ENCODE measurements at places on chromosomes 4 and X.

DNA sequence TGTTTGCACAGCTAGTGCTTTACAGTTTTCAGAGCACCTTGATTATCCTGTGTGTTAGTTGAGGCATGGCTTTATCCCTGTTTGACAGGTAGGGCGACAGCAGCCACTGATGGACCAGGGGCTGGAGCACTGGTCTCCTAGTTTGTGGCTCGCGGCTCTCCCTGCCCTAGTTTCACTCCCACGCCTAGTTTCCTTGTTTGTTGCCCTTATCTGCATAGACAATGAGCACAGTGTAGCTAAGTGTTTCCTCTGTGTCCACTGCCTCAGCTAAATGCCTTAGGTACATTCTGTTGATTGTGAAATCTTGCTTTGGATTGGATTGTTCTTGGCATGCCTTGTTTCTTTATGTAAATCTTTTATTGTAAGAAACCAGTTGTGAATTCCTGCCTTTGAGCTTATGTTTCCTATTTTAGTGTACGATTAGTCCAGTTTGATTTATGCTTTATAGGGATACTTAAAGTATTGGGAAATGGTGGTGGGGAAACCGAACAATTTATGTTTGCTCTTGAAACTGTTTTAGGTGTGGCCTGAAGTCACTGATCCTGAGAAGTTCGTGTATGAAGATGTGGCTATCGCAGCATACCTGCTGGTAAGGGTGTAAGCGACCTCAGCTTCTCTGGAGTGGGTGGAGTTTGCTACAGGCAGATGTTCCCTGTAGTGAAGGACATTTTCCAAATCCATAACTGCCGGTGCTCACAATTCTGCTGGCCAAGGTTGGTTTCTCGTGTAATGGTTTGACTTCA, 11.0 kb downstream of the TRMT44 start:
- no peak for DNase-seq

DNA sequence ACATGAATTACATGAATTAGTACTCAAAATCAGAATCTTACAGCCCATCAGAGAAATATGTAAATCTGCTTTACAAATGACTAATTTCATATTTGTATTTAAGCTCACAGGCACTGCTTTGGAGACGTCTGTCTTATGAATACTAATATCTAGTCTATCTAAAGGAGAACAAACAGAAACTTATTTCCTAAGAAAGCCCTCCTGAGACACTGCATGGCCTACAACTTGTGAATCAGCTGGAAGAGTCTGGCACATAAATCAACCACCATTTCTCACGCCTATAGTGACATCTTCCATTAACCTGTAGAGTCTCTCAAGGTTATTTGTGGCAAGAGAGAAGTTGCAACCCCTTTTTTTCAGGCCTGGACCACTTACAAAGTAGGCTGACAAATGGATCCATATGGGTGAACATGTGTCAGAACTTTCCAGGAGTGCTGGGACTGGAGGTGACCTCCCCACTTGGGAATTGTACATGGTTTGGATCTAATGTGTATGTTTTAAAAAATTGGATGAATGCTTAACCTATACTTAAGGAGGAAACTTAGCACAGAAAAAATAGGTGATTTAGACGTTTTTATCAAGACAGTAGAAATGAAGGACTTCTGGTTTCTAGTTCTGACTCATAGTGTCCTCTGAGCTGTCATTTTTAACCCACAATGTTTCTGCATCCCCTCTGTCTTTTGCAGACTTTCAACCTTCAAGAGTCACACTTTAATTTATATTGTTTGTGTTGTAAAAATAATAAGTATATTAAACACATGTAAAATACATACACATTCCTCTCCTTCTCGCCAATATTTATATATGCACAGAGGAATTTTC, 83.2 kb upstream of the ARHGAP24 start:
- no peak for DNase-seq

DNA sequence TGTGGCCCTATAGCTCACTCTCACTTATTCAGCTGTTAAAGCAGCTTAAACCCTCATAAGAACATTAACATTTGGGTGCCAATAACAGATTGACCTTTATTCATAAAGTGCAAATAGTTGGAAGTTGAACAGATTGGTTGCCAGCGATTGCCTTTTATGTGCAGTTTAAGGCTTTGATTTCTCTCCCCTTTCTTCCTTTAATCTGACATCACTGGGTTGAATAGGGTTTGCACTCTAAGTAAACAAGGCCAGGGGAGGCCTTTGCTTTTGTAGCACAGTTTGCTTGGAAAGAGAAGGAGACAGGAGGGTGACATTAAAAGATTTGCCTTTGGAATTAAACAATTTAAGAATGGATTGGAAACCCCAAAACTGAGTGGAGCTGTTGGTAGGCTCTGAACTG, 114.3 kb downstream of the NKX6-1 start:
- DNase-seq, result no peak

GRCh38 chr4:107050525-107051135, 14.5 kb upstream of the DKK2 start:
- no peak for DNase-seq

DNA sequence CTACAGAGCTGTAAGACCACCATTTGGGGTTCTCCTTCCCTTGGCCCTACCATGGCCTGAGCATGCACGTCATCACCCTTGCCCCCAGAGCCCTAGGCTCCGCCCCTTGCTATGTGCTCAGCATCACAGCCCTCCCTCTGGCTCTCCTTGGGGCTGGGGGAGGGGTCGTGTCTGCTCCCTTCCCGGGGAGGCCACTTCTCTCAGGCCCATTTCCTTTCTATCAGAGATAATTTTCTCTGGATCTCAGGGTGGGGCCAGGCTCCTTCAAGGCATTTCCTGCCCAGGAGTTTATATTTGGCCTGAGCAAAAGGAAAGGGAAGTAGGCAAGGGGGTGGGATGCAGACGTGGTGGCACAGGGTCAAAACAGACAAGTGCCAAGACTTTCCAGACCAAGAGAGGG, 55.9 kb downstream of the STARD8 start:
- no peak for DNase-seq

DNA sequence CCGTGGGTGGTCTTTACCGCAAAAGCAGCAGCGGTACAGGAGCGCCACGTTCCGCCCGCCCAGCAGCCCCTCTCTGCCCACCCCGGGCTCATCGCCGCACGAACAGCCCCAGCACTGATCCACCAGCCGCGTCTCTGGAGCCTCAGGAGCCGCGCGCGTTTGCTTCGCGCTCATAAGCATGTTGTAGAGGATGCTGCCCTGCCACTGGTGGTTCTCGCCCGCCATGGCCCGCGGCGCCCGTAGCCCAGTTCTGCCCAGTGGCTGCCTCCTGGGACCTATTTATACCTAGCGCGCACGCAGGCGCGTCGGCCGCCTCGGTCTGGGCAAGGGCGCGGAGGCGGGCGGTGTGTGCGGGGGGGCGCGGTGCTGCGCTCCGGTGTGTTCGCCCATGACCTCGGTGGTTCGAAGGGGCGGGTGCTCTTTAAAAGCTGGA, at the start of gene NR0B1:
Gene NR0B1, minus strand, starts transcription at position 252 of the 433 bp plus-strand sequence. Its CDS starts 27 bp downstream, at position 225.
- DNase-seq, result no peak

DNA sequence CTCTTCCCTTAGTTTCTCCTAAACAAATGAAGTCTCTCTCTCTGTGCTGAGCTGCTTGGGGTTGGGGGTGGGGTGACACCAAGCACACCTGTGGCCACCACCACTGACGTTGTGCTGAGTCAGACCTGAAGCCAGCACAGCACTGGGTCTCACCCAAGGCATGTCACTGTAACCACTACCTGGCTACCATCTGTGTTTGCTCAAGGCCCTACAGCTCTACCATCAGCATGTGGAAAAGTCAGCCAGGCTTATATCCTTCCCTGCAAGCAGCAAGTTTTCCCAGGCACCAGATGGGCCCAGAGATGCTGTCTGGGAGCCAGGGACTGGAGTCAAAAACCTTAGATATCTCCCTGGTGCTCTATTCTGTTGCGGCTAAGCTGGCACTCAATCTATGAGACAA, 6.9 kb downstream of the CXCL10 start:
- DNase-seq, result no peak

DNA sequence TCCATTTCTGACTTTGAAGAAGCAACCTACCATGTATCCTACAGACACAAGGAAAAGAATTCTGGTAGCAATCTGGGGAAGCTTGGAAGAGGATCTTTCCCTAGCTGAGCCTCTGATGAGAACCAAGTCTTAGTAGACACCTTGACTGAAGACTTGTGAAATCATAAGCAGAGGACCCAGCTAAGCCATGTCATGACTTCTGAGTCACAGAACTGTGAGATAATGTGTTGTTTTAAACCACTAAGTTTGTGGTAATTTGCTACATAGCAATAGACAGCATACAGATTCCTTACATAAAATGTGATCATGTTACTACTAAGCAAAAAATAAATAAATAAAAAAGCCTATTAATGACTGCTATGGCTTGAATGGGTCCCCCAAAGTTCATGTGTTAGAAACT, 71.3 kb upstream of the ANKRD50 start:
- no peak for DNase-seq

GRCh38 chr4:54542540-54543041, 115.2 kb upstream of the KIT start:
- DNase-seq, result no peak

DNA sequence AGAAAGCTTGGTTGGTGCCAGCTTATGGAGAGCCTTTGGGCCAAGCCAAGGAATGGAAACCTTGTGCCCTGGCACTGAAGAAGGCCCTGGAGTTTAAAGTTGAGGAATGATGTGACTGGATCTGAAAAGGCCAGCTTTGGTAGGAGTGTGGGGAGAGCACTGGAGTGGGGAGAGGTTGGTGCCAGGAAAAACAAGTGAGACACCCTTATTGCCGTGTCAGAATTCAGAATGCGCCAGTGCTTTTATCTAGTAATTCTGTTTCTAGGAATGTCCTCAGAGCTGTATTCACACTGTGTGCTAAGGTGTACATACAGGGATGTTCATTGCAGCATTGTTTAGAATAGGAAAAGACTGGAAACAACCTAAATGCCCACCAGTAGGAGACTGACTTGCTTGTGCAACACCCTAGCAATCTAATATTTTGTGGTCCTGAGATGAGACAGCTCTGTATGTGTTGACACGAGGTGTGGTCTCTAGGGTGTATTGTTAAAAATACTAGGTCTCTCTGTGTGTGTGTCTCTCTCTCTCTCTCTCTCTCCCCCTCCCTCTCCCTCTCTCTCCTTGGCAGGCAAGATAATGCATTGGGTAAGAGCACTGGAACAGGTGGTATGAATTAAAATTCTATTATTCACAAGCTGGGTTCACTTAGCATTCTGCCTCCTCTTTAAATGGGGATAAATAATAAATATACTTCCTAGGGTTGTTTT, 107.8 kb downstream of the GATB start:
- no peak for DNase-seq

DNA sequence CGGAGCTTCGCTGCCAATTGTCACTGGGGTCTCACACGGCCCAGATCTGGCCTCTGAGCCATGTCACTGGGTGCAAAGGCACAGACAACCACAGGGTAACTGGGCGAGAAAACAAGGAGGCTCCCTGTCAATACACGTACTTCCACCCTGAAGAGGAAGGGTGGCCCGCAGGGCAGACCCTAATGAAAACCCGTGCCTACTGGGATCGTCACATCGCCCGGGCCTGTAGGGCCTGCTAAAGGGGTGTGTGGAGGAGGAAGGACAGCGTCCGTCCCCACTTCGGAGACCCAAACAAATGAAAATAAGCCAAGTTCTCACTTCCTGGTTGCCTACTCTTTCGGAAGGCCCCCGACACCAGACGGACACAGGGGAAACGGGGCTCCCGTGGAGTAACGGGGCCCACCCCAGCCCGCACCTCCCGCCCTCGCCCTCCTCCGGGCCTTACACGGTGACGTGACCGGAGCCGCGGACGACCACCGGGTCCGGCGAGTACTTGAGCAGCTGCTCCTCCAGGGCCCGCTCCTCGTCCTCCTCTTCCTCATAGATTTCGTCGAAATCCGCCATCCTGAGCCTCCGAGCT, 578 bp downstream of the CHIC2 start:
- no peak for DNase-seq

GRCh38 chr4:176791591-176792325, 964 bp downstream of the VEGFC start:
- no peak for DNase-seq

DNA sequence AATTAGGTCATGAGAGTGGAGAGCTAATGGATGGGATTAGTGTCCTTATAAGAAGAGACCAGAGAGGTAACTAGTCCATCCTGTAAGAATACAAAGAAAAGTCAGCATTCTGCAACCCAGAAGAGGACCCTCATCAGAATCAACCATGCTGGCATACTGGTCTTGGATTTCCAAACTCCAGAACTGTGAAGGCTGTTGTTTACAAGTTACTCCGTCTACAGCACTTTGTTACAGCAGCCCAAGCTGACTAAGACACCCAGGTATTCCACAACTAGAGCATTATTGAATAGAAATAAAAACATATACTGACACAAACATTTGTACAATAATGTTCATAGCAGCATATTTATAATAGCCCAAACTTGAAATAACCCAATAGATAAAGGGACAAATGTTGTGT, 9.2 kb downstream of the TMEM156 start:
- no peak for DNase-seq

GRCh38 chr4:725391-726234, 20.0 kb downstream of the PCGF3 start:
- DNase-seq, result no peak

- no peak for DNase-seq
Measured at GRCh38 chr4:128715616-128716015, 93.9 kb upstream of the JADE1 start.

DNA sequence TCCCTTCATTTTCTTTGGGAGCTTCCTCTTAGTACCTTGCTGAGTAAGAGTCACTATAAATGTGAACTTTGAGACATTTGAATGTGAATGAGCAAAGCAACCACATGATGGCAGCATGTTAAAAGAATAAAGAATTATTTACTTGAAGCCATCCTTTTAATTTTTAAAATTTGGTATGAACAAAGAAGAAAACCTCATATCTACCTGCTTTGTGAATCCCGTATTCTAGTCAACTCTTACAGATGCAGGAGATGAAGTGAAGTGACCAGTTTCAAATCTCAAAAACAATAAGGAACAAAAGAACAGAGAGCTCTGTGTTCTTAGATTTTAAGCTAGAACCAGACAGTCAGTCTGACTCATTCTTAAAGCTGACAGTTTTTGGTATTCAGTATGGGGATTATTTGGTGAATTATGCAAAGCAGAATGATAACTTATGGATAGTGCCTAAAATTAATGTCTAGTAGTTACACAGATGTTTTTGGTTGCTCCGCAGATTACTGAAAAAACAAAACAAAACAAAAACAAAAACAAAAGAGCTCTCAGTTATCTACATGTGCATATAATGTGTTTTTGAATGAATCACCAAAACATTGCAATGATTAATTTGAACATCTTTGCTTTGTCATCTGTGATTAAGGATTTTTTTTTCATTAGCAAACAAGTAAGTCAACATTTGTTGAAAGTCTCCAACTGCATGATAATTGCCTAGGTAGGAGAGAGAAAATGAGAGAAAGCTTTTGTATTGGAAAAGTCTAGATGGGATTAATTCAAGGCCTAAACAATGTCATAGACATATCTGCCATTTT, 48.2 kb upstream of the H2AZ1 start:
- DNase-seq, result no peak

- DNase-seq, result no peak
Measured at GRCh38 chr4:11183356-11183740, 245.3 kb downstream of the HS3ST1 start.

- DNase-seq, result peak; percentile 45
Measured at GRCh38 chr4:2961811-2962441, 1.3 kb downstream of the NOP14 start.

Data from CD4-positive, alpha-beta memory T cell (primary cell).